ENCODE measurements at places on chromosomes 2 and 18.

- DNase-seq: no peak
Measured at GRCh38 chr2:197131558-197131855, 179.1 kb downstream of the ANKRD44 start.

DNA sequence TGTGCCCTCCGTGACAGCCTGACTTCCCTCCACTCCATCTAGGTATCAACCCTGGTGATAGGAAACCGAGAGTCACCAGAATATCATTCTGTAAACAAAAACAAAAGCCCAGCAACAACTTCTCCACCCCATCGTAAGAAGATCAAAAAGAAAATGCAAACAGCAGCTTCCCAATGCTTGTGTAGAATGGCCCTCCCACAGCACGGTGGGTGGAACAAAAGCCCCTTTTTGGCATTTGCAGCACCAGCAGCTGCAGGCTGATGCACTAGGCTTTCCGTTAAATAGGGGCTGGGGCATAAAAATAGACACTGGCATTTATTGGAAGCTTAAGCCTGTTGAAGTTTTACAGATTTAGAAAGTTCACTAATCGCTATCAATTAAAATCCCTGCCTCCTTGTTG is 513.0 kb downstream of the GALR1 start:
- no peak for DNase-seq

GRCh38 chr18:79576686-79577351 is 102.8 kb upstream of the CTDP1 start:
- DNase-seq: no peak

GRCh38 chr2:127117603-127118002 is 10.6 kb upstream of the BIN1 start:
- no peak for DNase-seq

- DNase-seq: no peak
Measured at GRCh38 chr2:17747684-17748452, 5.7 kb downstream of the SMC6 start.

Data from NCI-H1048 (cell line).